ENCODE measurements at places on chromosomes 6 and 20.

DNA sequence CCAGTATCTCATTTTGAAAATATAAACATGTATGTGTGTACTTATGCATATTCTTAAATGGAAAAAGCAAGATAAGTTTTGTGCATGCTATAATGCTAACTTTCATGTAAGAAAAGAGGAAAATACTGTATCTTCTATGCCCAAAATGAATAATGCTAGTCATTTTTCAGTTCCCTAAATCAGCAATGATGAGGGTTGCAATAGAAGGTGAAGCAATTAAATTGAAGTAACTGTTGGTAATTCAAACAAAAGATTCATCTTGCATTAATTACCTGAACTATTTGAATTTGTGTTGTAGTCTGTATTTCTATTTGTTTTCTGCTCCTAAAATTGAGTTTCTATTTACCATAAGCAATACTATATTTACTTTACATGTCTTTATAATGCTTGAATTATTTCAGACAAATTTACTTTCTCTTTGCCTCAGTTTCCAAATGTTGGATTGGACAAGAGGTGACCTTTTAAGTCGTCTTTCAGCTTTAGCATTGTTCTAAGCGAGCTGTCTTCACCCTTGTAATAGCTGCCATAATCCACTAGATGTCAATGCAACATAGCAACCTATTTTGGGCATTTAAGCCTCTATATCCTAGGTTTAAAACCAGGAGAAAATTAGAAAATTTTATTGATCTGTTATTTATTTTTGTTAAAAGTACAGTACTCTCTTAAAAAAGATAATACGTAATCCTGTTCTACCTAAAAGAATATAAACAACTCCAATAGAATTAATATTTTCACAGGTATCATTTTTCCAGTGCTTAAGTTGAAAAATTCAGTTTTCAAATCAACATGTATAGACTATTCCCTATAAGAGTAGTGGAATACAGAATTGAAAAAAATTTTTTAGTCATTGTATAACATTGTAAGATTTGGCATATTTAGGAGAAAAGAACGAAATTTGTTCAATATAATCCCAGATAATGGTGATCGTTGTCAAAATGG lies 52.3 kb upstream of the IFNGR1 start:
- DNase-seq: peak; percentile 79

DNA sequence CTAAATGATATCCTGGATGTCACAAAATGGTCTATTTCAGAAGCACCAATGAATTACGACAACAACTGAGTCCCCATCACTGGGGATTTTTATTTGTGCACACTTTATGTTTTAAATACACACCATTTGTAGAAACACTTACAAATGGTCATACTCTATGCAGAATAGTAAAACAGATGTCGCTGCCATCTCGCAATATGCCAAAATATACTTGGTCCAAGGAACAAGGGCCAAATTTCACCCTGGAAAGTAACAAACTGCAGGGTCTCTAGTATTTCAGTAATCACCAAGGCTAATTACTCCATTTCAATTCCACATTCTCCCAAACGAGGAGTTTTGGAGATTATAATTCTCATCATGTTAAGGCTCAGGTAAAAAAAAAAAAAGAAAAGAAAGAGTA lies 215.2 kb downstream of the LMBRD1 start:
- no peak for DNase-seq

GRCh38 chr6:106097411-106098231 lies 11.5 kb downstream of the PRDM1 start:
- peak; percentile 77 for DNase-seq

DNA sequence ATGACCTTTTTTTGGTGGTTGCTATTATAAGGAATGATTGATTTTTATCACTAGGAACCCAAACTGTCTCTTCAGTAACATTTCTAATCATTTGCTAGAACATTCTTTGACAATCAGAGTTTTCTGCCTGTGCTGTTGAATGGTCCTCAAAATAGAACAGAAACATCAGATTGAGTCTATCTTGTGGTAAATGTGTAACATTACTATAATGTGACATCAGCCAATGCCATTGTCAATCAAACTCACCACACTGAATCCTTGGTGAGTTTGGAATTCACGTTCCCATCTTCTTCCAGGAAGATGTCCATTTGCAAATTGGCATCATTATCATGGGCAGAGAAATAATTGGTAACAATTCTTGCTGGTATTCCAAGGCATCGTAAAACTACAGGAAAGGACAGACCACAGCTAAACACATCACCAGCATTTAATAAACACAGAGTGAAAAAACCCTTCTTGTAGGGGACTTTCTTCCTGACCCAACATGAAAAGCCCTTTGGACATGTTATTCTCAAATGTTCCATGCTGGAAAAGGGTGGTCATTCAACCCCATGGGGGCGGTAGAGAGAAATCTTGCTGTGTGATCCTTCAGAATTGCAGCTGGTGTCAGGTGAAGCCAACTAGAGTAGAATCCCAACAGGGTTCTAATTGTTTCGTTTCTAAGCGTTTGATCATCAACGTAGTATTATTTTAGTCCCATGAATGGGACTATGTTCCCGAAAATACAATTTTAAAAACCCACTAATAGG lies 98.5 kb downstream of the F13A1 start:
- peak; percentile 15 for DNase-seq

DNA sequence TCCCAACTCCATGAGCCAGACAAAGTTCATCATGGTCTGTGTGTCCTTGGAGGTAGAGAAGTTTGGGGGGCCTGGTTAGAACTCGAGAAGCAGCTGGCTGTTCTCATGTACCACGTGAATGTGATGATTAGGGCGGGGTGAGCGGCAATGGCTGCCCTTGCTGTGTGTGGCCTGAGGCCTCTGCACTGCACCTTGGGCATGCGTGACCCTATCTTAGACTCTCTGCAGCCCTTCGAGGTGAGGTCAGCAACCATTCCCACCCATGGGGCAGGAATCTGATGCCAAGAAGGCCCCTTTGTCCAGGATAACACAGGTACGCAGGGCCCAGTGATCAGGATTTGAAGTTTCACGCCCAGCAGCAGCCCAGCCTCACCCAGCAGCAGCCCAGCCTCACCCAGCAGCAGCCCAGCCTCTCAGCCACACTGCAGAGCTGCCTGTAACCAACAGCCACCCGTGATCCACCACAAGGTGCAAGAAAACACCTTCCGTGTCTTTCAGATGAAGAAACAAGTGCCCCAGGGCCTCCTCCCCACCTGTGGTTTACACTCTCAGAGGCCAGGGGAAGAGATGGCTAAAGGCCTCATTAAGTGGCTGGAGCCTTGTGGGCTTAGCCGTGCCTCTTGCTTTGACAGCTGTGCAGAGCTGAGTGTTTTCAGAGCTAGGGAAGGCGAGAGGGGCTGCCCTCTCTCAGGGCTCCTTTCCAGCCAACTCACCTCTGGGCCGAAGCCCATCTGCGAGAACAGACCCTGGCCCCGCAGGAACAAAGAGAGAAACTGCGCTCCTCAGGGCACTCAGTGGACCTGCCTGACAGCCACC lies 195.2 kb upstream of the CDH4 start:
- no peak for DNase-seq

DNA sequence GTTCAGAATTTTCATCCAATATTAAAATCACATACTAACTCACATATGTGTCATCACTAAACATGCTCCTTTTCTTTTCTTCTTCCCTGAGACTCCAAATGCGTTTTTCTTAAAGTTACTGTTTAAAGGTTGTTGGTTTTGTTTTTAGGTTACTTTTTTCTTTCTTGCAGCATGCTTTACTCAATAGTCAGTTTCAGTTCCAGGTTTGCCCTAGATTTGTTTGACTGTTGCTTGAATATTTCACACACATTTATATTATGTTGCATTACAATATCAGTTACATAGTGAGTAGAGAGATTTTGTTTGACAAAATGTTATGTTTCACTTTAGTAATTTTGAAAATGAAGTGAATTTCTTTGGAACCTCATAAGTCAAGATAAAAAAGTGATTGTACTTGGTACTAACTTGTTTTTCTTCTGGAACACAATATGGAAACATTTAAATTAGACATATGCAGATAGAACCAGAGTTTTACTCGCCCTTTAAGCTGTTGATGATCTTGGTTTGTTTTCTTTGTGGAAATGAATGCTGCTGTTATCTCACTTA lies 27.3 kb downstream of the FNDC1 start:
- DNase-seq: no peak

DNA sequence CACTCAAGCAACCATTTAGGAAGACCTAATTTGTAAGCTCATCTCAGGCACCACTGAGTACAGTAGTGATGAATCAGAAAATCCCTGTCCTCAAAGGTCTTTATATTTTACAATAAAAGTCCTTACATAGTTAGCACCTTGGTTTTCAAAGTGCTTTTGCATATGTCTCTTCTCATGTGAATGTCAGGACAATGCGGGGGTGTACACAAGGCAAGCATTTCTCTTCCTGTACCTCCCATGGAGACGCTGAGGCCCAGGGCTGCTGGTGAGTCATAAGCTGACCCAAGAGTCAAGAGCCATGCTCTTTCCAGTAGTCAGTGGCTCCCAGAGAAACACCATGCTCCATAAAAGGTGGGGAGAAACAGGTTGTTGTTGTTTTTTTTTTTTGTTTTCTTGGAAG lies 174.0 kb downstream of the GJA10 start:
- DNase-seq: no peak

DNA sequence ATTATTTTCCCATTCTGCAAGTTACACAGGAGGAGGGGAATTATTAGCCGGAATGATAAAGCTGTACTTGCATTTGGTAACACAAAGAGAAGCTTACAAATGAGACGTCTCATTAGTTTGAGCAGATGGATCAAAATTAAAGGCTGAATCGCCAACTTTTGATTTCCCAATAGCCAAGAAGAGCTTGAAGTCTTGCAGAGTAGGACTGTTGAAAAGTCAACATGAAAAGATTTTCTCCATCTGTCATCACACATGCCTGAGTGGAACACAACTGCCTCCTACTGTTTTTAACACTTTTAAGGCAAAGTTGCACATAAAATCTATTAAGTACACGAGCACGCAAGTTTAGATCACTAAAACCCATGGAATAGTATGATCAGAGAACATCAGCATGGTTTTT lies 176.2 kb downstream of the ASCC3 start:
- no peak for DNase-seq

DNA sequence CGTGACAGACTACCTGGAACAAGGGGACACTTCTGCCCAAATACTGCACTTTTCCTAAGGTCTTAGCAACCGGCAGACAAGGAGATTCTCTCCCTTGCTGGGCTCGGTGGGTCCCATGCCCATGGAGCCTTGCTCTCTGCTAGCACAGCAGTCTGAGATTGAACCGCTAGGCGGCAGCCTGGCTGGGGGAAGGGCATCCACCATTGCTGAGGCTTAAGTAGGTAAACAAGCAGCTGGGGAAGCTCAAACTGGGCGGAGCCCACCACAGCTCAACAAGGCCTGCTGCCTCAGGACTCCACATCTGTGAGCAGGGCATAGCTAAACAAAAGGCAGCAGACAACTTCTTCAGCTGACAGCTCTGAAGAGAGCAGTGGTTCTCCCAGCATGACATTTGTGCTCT lies 87.8 kb upstream of the ASCC3 start:
- DNase-seq: no peak

- no peak for DNase-seq
These were observed 60.5 kb downstream of the MTHFD1L start for GRCh38 chr6:150925976-150926375.

- no peak for DNase-seq
These were observed 43.3 kb downstream of the IL20RA start for GRCh38 chr6:137001299-137001976.

GRCh38 chr20:20360464-20360863 lies 7.4 kb upstream of the INSM1 start:
- peak; percentile 54 for DNase-seq

DNA sequence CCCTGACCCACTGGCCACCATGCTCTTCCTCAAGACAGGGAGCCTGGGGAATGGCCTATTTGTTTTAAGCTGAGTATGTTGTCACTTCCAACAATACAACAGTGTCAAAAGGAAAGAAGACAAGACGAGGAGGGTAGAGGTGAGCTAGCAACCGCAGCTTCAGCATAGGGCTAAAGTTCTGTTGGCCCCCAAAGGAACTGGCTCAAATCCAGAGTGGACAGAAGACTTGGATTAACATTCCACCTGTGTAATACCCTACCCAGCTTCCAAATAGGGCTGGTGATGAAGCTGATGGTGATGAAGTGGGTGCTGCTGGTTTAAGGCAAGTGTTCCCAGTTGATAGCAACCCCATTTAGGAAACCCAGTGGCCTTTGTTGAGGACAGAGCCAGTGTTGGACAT lies 31.7 kb upstream of the KCNK5 start:
- DNase-seq: no peak

DNA sequence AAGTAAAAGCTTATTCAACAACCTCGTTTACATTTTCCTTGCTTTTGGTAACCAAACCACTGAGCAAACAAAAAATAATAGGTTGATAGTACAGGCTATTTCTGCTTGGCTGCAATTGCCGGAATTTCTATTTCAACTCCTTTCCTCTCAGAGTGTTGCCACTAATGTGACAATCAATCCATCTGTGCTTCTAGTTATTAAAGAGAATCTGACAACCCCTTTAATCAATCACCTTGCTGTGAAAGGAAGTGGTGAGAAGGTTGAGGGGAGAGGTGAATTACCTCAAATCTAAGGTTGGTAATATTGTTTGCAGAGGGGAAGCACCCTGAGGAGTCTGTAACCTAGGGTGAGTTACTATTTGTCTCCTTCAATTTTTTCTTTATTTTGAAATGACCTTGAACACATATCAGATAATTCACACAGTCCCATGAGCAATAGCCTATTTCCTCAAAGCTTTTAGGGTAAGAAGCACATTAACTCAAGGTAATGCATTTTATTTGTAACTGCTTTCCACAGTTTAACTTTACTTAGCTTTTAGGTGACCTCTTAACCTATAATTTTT lies 603.4 kb downstream of the MMUT start:
- no peak for DNase-seq

DNA sequence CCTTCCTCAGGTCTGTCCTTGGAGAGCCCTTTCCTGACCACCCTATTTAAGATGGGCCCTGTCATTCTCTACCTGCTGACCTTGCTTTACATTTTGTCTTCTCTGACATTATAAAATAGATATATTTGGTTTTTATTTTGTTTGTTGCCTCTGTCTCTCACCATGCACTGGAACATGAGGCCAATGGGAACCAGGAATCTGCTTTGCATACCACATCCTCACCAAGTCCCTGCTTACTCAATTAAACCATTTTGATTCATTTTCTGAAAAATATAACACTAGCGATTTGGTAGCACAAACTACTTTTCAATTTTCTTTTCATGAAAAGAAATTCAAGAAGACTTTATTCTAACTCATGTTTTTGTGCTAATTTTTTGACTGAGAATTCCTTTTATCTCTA lies 32.8 kb upstream of the POPDC3 start:
- DNase-seq: no peak

DNA sequence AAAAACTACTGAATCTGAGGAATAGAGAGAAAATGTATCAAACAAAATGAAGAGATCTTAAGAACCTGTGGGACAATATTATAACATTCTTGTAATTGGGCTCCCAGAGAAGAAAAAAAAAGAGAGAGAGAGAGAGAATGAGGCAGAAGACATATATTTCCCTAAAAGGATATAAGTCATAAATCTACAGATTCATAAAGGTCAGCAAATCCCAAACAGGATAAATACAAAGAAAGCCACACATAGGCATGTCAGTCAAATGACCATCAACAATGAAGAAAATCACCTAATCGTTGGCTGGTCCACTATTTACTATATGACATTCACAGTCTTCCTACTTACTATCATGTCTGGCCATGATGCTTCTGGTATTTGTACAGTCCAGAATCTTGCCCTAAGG lies 190.3 kb downstream of the GMDS start:
- no peak for DNase-seq

All from AML-193 (cell line).